Psoas muscle (tissue), 8 donors: ENCODE measurements at places on chromosomes 6 and 20. TPM values are rescaled to one million over a fixed set of nuclear protein-coding genes. Genes with fewer than 3 reads are reported as not detected.

The SCUBE3 gene
- total RNA-seq, result not detected

The TSHZ2 gene
- total RNA-seq, result 7.5 TPM

The TPBG gene
- total RNA-seq, result 1.8 TPM

The REPS1 gene
- total RNA-seq, result 19.9 TPM

The RUNX2 gene
- 0.34 TPM for total RNA-seq

The HUS1B gene
- 0.22 TPM for total RNA-seq

The SPDEF gene
- total RNA-seq, result 0.19 TPM

The BPIFA2 gene
- not detected for total RNA-seq

The PPP1R14C gene
- total RNA-seq, result 13.3 TPM
